ENCODE measurements at places on chromosomes 16 and 17.

- no peak for DNase-seq
These were observed 56.3 kb downstream of the IL21R start for GRCh38 chr16:27458258-27458657.

DNA sequence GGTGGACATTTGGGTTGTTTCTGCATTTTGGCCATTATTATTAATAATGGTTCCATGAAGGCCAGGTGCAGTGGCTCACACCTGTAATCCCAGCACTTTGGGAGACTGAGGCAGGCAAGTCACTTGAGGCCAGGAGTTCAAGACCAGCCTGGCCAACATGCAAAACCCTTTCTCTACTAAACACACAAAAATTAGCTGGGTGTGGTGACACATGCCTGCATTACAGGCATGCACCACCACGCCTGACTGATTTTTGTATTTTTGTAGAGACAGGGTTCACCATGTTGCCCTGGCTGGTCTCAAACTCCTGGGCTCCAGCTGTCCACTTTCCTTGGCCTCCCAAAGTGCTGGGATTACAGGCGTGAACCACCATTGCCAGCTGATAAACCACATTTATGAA, 58.5 kb downstream of the TNFRSF13B start:
- DNase-seq: no peak

DNA sequence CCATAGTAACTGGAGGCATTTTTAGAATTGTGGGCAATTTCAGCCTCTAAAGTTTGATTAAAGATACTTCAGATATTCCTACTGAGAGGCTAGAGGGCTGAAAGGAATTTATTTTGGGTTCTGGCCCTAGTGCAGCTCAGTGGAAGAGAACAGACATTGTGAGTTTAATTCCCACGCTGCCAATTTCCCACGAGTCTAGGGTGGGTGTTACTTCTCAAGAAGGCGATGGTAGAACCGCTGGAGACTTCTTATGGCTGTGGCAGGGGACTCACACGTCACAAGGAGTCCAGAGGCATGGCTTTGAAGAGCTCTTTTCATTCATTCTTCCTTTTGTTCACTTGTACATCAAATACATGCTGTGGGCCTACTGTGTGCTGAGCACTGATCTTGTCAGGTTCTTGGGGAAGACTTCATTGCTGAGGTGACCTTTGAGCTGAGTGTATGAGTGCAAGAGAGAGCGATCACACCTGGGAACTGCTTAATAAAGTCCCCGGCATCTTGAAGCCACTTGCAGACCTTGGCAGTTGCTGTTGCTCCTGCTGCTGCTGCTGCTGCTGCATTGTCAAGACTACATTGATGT, 111.7 kb downstream of the WWOX start:
- DNase-seq: no peak

- no peak for DNase-seq
These were observed 238.9 kb downstream of the TOX3 start for GRCh38 chr16:52308051-52308450.

DNA sequence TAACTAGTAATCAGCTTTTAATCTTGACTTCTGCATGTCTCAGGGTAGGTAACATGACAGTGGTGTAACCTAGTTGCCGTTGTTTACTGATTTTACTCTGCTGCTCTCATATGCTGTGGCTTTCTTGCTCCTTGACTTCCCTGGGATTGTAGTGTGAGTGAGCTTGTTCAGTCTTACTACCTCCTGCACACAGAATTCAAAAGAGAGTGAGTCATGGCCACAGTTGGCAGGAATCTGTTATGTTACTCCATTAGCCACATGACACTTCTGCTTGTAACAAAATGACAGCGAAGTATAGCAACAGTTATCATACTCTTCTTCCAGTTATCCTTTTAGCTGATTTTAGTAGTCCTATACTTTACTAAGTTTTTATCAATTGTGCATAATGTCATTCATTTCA, 18.8 kb downstream of the TNRC6A start:
- DNase-seq: peak; percentile 66

DNA sequence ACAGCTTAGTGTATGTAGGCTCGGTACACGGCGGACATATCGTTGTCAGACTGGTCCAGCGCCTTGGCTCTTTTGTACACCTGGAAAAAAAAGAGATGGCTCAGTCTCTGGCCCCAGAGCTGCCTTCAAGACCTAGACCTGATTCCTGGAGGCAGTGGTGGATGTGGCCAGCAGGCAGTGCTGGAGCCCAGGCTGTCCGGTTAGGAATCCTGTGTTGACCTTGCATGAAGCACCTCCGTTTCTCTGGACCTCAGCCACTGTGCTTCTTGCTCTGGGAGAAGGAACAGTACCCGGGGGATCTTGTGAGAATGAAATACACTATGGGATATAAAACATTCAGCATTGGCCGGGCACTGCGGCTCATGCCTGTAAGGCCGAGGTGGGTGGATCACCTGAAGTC, 2.8 kb upstream of the ROGDI start:
- no peak for DNase-seq

DNA sequence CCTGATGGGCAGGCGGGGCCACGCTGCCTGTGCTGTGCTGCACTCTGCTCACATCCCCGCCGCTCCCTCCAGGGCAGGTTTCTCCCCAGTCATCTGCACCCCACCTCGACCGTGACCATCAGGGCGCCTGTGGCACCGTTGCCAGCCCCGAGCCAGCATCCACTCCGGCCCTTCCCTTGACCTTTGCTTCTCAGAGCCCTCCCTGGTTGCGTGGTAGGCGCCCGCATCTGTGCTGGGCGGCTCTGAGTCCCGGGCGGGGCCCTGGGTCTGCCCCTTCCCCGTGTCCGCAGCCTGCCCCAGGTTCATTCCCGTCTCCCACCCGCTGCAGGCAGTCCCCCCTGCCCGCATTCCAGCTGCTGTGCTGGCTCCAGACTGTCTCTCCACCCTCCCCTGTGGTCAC, 33.2 kb downstream of the ZNF750 start:
- no peak for DNase-seq

DNA sequence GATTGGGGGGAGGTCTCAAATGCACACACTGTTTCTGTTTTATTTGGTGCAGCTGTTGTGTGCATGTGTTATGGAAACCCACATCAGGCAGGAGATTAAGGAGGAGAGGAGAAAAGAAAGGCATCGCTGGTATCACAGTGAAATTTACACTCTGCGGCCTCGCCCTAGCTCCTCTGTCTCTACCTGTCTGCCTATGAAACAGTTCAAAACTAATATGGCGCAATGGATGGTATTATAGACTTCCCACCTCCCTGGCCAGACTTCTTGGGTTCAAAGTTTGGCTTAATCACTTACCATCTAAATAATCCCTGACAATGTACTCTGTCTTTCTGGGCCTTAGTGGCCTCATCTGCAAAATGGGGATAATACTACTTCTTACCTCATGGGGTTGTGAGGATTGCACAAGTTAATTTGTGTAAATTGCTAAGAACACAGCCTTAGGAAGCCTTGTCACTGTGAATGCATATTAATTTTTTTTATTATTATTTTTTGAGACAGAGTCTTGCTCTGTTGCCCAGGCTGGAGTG, 1.4 kb upstream of the ABCC1 start:
- no peak for DNase-seq

DNA sequence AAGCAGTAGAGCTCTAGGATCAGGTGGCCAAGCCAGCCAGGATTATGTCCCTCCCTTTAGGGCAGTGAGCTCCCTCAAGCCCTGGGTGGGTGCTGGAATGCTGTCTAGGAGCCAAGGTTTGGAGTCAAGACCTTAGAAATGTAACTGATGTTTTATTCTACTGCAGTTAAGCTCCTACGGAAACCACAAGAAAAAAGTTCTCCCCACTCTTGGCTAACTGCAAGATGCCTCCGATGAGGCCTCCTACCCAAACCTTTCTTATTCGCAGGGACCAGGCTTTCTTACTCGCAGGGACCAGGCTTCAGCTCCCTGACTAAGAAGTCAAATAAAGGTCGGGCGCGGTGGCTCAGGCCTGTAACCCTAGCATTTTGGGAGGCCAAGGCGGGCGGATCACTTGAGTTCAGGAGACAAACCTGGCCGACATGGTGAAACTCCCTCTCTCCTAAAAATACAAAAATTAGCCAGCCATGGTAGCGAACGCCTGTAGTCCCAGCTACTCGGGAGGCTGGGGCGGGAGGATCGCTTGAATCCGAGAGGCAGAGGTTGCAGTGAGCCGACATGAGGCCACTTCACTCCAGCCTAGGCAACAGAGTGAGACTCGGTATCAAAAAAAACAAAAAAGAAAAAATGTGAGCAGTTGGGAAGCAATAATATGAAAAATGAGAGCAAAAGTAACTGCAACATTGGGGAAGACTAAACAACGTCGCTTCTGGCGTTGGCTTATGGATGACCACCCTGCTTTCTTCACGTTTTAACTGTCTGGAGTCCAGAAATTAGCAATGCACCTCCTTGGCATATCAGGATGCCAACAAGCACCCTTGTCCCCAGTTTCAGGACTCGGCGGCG, 31.7 kb upstream of the ARL4D start:
- peak; percentile 24 for DNase-seq

DNA sequence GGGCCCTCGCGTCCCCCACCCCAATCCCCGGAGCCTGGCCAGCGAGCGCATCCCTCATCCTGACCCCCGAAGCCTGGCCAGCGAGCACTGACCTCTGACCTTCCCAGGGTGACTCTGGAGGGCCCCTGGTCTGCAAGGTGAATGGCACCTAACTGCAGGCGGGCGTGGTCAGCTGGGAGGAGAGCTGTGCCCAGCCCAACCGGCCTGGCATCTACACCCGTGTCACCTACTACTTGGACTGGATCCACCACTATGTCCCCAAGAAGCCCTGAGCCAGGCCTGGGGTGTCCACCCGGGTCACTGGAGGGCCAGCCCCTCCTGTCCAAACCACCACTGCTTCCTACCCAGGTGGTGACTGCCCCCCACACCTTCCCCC, 2.3 kb downstream of the TPSD1 start:
- DNase-seq: no peak

DNA sequence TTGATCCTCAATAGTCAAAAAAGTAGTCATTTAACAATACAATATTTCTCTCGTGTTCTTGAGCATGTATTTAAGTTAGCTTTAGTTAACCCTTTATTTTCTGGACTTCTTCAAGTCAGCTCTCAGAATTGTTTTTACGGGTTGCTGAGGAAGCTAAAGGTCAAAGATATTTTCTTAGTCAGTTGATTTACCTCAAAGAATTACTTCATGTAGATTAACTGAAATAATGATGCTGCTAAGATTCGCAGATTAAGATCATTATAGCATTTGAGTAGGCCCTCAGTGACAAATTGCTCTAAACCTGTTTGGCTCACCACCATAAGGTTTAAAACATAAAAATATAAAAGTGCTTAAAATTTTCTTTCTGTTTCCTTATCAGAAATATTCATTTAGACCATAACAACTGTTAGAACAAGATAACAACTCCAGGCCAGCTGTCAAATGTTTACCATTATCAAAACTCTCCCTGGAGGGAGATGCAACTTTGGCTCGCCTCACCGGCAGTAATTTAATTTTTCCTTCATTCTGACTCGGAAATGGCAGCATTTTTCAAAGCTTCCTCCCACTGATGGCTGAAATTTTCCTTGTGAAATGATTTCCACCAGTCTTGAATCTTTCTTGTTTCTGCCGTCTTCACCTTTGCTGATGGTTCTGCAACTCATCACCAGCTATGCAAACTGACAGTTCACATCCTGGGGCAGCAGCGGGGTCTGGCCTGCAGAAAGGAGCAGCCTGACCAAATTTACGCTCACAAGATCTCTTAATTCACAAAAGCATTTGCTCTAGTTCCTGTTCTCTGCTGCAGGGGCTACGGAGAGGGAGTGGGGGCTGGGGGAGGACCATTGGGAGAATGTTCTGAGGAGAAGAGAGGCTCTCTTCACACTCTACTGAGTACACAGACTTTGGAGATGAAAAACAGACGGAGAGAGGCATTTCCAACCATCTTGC, 254.8 kb upstream of the TBX2 start:
- DNase-seq: no peak

DNA sequence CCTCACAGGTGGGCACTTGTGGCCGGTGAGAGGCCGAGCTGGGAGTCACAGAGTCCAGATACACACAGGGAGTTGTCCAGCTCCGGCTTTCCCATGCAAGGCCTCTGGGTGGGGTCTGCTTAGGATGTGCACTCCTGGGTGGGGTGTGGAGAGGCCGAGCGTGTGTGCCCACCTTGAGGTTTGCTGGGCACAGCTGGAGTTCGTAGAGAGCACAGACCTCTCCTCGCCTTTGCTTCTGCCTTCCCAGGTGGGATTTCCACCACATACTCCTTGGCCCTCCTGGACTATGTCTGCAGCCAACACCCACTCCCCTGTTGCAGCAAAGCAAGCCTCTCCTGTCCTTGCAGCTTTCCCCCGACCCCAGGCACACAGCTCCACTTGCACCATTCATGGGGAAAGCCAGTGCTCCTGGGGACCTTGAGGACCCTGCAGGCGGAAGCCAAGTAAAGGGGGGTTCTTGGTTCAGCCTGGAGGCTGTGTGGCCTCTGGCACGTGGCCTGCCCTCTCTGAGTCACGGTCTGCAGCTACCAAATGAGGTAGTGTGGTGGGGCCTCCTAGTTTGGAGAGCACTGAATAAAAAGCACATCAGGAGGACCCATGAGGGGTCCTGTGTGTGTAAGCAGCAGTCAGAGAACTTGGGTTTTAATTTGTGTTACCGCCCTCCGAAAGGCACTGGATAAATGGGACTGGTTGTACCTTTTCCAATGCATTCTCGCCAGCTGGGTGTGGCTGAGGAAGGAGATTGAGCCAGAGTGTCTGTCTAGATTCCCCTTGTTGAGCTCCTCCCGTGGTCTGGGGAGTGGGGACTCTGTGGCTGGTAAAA, 31.5 kb downstream of the MPRIP start:
- DNase-seq: no peak

DNA sequence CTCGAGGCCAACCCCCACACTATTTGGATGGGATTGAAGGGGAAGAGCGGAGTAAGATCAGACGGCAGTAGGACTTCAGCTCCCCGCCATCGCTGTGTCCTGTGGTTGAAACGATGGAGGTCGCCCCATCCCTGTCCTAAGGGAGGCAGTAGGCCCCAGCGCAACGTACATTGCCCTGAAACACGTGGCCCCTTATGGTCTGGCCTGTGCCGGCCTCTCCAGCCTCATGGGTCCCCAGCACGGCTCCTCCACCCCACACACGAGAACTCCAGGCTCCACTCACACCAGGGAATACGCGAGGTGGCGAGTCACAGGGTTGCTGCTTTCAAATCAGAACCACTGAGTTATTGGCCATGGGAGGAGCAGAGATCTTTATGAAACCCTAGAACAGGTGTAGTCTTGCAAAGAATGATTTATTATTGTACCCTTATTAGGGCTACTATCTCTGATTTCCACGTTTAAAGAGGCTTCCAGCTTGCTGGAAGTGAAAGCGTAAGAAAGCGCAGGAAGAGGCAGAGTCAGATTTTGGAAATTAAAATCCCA, 669 bp upstream of the DCTPP1 start:
- DNase-seq: no peak

GRCh38 chr17:76935331-76935730, 67.1 kb downstream of the MGAT5B start:
- DNase-seq: no peak

- DNase-seq: no peak
These were observed 36.2 kb downstream of the NDE1 start for GRCh38 chr16:15686287-15686686.

DNA sequence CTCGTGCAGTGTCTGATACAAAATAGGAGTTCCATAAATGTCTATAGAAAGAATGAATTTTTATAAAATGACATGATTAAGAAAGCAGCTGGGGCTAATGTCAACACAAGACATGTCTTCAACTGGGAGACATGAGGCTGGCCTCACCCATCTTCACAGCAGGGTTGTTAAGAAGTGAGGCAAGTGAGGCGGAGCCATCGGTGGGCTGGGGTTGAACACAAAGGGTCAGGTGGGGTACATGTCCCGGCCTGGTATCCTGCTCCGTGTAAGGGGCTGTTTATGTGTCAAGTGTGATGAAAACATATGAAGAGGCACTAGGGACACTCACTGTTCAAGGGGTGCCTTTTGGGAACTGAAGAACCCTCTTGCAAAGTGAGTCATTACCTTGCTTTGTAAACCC, 22.1 kb downstream of the CDK5R1 start:
- no peak for DNase-seq

GRCh38 chr17:2025622-2026309, 632 bp upstream of the RTN4RL1 start:
- DNase-seq: peak; percentile 59

All from activated naive CD4-positive, alpha-beta T cell treated with anti-CD3 and anti-CD28 coated beads for 36 hours (primary cell).